Activated CD4-positive, CD25-positive, alpha-beta regulatory T cell treated with anti-CD3 and anti-CD28 coated beads, Interleukin-2, amount 50 U/mL, for 16 hours (primary cell): ENCODE measurements at places on chromosomes 12 and 14.

GRCh38 chr12:49478949-49479664, 59.7 kb upstream of the KCNH3 start:
- no peak for DNase-seq

- no peak for DNase-seq
These were observed 22.8 kb downstream of the MTHFD1 start for GRCh38 chr14:64411001-64411400.

DNA sequence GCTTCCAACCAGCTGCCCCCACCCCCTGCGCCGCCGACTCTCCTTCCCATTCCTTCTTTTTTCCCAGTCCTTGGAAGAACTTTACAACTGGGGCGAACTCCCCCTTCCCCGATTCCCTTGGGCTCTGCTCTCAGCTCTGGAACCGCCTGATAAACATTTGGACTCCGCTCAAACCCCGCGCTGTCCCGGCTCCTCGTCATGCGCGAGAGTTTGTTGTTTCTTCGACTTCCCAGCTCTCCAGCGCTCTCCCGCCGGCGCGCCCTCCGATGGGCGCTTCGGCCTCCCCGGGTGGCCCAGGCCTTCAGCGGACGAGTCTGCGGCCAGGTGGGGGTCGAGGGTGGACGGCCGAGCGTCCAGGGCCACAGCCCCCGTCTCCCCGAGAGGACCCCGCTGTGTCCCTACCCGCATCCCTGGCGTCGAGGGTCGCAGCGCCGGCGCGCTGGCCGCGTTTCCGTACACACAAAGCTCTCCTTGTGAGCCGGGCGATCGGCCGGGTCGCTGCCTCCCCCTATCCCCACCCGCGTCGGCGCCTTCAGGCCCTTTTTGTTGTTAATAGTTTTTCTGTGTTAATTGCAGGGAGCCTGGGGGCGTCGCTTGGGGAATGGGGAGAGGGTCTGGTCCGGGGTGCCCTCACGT, 847 bp downstream of the MMP14 start:
- DNase-seq: no peak

GRCh38 chr12:103588680-103589079, 1.6 kb downstream of the STAB2 start:
- DNase-seq: no peak

- DNase-seq: no peak
These were observed 64.1 kb downstream of the LRP6 start for GRCh38 chr12:12202747-12203146.

DNA sequence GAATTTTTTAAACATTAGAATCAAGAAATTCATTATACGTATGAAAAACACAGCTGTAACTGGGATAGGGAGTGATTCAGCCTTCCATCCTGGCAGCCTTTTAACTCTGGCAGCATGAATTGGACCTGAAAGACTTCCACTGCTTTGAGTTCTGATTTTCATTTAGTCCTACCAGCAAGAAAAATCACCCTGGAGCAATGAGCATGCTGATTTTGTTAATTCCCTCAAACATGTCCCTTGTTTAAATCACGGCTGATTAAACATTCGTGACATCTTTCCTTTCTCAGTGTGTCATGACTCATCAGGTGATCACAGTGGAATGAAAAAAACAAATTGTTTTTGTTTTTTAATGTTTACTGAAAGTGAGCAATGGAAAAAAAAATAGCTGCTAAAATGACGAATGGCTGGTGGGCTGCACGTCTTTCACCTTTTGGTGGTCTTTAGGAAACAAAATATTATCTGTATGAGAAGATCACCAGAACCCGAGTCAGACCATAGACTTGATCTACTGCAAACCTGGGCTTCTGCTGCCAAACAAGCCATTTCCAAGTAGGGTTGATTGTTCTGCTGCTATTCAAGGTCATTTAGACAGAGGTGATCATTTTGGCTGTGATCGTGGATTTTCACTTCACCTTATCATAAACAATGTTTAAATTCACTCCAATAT, 67.0 kb upstream of the CAND1 start:
- DNase-seq: no peak

DNA sequence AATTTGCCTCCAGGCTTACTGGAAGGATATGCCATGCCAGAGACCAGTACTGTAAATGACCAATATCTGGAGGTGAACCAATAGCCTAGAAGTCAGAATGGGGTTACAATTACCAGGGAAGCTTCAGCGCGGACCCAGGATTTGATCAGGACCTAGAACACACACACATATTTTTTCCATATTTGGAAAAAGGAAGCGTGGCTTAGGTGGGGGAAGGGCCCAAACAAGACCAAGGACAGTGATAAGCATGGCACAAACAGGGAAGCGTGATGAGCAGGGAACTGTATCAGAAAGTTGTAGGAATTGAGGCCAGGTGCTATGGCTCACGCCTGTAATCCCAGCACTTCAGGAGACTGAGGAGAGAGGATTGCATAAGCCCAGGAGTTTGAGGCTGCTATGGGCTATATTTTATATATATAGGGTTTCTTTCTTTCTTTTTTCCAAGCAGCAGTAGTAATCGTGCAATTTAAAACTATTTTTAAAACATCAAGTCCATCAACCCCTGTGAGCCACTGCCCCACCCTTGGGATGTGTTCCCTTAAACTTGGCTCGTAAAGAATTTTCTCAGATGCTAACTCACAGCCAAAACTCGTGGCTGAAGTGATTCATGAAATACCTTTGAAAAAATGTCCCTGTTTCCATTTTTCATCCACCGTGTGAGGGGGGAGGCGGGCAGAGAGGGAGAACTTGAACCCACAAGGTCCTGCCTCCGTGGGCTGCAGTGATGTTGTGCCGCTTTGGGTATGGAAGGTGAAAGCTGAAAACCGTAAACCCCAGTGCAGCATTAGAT, 16.7 kb downstream of the HRK start:
- DNase-seq: no peak

GRCh38 chr12:90854136-90854689, 100.8 kb downstream of the CCER1 start:
- DNase-seq: no peak
